ENCODE measurements at places on chromosomes 4 and X.

GRCh38 chrX:110310000-110310790 is 7.7 kb downstream of the AMMECR1 start:
- DNase-seq = no peak

- no peak for DNase-seq
Measured at GRCh38 chrX:2517055-2517454, 16.3 kb upstream of the DHRSX start.

DNA sequence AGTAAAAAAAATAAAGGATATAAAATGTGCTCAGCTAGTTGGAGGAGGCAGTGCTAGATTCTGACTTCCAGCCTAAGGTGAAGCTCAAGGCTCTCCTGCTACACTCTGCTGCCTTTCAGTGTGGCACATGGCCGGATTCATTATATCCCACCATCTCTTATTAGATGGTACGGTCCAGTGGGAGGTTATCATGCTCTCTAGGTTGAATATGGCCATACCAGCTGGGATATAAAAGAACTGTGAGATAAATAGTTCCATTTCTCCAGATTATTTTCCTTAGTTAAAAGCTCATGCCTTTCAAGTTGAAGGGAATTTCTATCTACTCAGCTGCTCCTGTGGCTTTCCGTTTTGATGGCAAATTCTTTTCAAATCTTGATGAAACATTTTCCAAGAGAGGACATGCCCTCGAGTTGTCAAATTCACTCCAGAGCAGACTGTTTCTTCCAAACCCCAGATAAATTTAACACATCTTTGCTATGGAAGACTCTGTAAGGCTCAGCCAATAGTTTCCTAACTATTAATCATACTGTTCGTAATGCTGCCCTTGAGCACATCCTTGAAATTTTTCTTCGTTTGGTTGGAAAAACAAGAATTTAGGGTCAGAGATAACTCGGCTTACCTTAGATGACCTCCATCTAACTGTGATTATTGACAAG is 2.2 kb upstream of the MGARP start:
- no peak for DNase-seq

- no peak for DNase-seq
Measured at GRCh38 chrX:148229801-148230303, 248.7 kb downstream of the FMR1NB start.

Data from stimulated activated CD4-positive, alpha-beta T cell treated with anti-CD3 and anti-CD28 coated beads, TNF-alpha, amount 100 ng/mL, for 1 hour (primary cell).